ENCODE measurements at places on chromosomes 7 and 10.

GRCh38 chr10:31018962-31019361, 12.7 kb downstream of the ZNF438 start:
- DNase-seq: no peak

DNA sequence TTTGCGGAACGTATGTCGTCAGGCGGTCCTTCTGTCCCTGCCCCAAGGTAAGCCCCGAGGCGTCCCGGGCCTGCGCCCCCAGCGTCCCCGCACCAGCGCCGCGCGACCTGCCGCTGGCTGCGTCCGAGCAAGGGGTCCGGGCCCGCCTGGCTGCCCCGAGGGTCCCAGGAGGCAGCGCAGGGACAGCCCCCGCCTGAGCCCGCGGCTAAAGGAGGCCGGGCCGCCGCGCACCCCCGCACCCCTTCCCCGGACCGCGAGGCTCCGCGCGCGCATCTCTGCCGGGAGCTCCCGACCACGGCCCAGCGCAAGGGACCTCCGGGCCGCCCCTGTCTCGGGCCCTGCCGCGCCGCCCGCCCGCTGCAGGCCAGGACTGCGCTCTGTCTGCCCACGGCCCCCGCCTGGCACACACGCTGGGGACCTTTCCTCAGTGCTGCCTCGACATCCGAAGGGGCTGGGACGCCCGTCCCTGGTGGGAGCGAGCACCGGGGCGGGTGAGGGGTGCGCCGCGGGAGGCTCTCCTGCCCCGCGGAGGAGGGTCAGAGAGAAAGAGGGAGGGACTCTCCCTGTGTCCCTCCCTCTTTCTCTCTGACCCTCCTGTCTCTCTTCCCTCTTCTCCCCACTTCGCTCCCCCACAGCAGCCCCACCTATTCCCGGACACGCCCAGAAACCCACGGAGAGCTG, 25.0 kb downstream of the SHH start:
- DNase-seq: no peak

- peak; percentile 77 for DNase-seq
Observed at GRCh38 chr7:159197066-159197975, 52.7 kb upstream of the VIPR2 start.

- no peak for DNase-seq
Observed at GRCh38 chr10:8830876-8831275, 776.4 kb downstream of the GATA3 start.

- DNase-seq: no peak
Observed at GRCh38 chr7:38840736-38841460, 68.1 kb downstream of the VPS41 start.

- no peak for DNase-seq
Observed at GRCh38 chr10:110042181-110042580, 34.4 kb downstream of the ADD3 start.

DNA sequence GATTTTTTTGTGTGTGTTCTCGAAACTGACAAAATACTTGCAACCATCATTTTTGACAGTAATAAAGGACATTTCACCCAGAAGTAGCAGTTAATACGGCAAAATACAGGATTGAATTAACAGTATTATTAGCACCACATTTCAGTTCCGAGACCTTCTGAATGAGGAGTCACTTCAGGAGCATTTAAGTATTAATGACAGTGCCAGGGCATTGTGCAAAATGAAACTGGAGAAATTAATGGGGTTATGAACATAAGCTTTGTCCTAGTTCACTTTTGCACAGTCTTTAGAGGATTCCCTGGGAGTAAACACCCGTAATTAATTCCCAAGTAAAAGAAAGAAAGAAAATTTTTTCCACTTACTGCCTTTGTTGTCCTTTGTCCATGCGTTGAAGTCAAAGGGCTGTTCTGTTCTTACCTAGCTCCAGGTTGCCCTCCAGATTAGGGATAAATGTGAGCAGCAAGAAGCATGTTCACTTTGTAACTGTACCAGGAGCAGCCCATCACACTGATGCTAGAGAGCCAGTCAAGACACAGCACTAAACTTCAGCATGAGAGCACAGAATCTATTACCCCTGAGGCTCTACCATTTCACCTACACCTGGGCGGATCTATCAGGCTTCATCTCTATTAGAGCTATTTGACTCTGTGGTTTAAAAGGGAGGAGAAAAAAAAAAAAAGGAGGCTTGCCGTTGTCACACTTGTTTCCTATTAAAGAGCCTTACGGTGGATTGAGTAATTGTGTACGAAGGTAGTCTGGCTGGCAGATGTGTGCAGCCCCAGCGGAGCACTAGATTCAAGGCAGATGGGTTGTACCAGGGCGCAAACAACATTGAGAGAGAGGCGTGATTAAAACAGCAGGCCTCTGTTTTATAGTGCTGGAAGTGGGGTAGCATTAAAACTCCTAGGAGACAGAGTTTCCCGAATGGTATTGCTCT, 297.8 kb upstream of the SEMA3A start:
- DNase-seq: no peak

GRCh38 chr7:128136215-128136597, 104.9 kb upstream of the LEP start:
- DNase-seq: no peak

- DNase-seq: no peak
Observed at GRCh38 chr7:132547821-132548220, 28.4 kb downstream of the PLXNA4 start.

DNA sequence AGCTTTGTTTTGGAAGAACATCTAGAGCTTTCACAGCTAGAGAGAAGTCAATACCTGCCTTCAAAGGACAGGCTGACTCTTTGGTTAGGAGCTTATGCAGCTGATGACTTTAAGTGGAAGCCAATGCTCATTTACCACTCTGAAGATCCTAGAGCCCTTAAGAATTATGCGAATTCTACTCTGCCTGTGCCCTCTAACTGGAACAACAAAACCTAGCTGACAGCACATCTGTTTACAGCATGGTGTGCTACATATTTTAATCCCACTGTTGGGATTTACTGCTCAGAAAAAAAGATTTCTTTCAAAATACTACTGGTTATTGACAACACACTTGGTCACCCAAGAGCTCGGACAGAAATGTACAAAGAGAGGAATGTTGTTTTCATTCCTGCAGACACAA, 57.3 kb downstream of the PALS2 start:
- no peak for DNase-seq

- DNase-seq: no peak
Observed at GRCh38 chr7:76142861-76143260, 58.8 kb upstream of the SRRM3 start.

DNA sequence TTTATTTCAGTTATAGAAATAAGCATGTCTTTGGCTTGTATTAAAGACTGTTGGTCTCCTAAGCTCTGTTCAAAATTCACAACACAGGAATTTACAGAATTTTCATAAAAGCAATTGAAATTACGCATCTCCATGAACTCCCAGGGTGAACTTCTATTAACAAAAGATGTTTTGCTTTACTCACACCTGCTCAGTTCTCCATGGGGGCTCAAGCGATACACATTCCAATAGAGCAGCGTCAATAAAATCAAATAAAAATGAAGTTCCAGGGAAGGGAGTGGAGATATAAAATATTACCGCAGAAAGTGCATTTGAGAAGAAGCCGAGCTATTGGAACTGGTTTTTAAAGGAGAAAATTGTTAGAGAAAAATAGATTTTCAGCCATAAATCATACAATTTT, 41.5 kb upstream of the ZNF438 start:
- DNase-seq: no peak

All from activated CD8-positive, alpha-beta memory T cell treated with anti-CD3 and anti-CD28 coated beads for 24 hours (primary cell).